ENCODE measurements at places on chromosomes 6 and 20.
A peak's percentile ranks its signal among the peaks of the same experiment; 100 is the strongest.

GRCh38 chr20:7893014-7893730, 47.1 kb downstream of the HAO1 start:
- DNase-seq, result no peak

- DNase-seq, result no peak
Observed at GRCh38 chr6:109510358-109510757, 27.3 kb upstream of the ZBTB24 start.

DNA sequence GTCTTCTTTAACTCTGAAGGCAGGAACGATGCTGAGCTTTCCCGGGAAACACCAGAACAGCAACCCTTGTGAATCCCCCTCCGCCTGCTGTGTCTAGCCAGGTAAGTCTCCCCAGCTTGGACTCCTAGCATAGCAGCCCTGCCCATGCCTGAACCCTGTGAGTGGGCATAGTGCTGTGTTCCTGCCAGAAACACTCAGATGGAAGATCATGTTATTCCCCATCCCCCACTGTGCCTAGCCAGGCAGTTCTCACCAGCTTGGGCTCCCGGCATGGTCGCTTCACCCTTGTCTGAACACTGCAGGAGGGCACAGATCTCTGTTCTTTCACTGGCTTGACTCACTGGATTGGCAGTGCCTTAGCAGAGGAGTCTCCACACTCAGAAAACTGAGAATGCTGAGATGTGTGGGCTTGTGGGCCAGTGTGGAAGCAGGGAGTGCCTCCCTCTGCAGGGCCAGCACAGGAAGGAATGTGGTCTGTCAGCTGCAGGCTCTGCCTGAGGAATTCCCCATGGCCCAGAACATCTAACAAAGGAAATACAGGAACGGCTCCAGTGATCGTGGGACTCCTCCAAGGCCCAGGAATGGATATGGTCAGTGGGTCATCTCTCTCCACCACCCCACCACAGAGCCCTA, 440.1 kb upstream of the ADGRB3 start:
- no peak for DNase-seq

- DNase-seq, result peak; percentile 71
Observed at GRCh38 chr6:26216886-26217713, 129.9 kb downstream of the HFE start.

GRCh38 chr6:81859884-81860283, 107.4 kb upstream of the TENT5A start:
- no peak for DNase-seq

- no peak for DNase-seq
Observed at GRCh38 chr6:135397172-135397952, 100.2 kb downstream of the AHI1 start.

- no peak for DNase-seq
Observed at GRCh38 chr6:161459008-161459615, 185.3 kb upstream of the AGPAT4 start.

DNA sequence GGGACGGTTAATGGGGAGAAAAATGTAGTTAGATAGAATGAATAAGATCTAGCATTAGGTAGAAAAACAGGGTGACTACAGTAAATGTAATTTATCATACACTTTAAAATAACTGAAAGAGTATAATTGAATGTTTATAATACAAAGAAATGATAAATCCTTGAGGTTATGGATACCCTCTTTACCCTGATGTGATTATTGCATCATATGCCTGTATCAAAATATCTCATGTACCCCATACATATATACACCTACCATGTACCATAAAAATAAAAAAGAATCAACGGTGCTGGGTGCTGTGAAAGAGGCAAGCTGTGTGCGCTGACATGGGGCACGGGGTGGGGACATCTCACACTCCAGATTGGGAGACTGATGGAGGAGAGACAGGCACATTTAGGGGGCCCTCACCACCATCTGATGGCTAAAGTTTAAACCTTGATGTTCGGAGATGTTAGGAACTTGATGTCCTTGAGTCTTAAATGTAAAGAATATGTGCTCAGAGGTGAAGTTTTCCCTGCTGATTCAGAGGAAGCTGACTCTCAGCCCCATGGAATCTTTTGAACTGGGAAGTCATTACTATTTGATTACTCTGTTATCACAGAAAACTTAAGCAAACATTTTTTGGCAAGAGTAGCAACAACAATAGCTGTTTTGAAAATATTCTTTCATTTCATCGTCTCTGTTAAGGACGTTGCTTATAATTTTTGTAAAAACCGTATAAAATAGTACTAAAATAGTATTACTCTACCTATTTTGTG, 26.4 kb upstream of the RFPL4B start:
- DNase-seq, result no peak

DNA sequence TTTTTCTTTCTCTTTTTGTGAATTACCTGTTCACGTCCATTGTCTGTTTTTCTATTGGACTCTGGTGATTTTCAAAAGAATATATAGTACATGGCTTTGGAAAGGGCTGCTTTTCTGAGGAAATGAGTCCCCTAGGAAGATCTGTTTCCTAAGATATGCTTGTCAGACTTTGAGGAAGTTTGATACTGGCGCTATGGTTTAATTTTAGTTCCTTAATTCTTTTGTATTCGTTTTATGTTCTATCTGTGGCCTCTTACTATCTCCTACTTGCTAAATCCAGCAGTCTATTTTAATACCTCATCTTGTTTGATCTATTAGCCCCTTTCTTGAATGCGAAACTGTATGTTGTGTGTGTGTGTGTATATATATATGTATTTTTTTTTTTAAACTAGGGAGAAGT, 101.9 kb downstream of the LIN28B start:
- DNase-seq, result no peak

GRCh38 chr6:137496368-137496767, 2.2 kb upstream of the OLIG3 start:
- no peak for DNase-seq

GRCh38 chr6:35491558-35492257, 5.2 kb downstream of the TEAD3 start:
- no peak for DNase-seq

- DNase-seq, result no peak
Observed at GRCh38 chr20:53658973-53659372, 65.3 kb upstream of the ZNF217 start.

GRCh38 chr20:20897145-20897544, 184.7 kb upstream of the RALGAPA2 start:
- DNase-seq, result no peak

- no peak for DNase-seq
Observed at GRCh38 chr20:5890773-5891441, 59.4 kb downstream of the TRMT6 start.

DNA sequence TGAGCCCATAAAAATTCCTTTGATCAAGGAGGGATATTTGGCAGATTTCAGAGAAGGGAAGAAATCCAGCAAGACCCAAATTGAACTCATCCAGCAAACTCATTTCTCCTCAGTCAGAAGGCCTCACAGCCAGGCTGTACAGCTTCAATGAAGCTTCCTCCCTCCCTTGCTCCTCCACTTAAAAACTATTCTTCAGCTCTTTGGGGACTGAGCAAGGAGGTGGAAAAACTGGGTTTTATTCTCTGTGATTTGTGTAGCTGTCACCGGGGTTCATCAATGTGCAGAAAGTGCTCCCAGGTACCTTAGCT, 158.7 kb upstream of the ZNF184 start:
- no peak for DNase-seq

DNA sequence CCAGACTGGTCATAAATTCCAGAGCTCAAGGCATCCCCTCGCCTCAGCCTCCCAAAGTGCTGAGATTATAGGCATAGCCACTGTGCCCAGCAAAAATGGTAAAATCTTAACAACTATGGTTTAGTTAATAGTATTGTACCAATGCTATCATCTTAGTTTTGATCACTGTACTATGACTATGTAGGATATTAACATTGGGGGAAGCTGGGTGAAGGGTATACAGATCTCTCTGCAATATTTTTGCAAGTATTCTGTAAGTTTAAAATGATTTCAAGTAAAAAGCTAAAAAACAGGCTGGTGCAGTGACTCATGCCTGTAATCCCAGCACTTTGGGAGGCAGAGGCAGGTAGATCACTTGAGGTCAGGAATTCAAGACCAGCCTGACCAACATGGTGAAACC, 7.8 kb downstream of the PIGU start:
- DNase-seq, result no peak

GRCh38 chr6:132461958-132462357, 51.0 kb downstream of the STX7 start:
- DNase-seq, result no peak

DNA sequence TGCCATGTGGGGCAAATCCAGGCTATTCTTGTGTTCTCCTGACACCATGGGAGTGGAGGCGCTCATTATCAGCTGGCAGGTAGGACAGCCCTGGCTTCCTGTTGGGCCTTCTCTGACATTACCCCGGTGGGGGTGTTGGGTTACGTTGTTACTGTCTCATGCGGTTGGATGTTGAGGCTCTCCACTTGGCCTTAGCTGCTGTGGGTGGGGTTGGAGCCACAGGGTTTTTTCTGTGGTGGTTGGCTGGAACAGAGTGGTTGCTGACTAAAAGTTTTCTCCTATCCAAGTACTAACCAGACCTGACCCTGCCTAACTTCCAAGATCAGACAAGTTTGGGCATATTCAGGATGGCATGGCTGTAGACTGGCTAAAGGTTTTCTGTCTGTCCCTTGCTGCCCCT, 20.2 kb downstream of the RIPK1 start:
- DNase-seq, result no peak

DNA sequence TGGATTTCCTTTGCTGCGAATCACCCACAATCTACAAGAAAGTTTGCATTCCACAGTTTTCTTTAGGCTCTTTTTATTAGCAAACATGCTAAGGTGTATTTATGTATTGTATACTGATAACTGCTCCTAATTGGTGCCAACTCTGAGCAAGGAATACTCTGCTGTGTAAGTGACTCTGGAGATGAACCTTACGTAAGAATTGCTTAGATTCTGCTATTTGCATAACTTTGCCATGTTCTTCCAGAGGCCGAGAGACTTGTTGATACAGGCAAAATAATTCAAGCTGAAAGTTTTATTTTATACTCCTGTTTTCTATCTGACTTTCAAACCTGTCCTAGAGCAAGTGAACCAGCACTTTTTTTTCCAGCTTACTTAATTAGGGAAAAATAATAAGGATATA, 461.3 kb downstream of the GJA1 start:
- DNase-seq, result no peak

DNA sequence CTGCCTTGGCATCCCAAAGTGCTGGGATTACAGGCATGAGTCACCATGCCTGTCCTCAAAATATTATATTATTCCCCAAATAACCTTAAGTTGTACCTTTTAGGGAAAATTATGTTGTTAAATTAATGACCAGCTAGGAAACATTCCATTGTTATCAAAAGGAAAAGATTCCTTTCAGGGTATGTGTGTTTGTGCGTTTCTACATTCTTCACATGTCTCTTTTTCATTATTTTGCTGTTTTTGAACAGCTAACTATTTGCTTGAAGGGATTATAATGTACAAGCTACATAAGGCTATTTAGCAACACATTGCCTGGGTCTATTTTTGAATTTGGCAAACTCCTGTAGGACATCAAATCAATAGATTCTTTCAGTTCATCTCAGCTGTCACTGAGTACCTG, 57.1 kb downstream of the GJA1 start:
- no peak for DNase-seq

DNA sequence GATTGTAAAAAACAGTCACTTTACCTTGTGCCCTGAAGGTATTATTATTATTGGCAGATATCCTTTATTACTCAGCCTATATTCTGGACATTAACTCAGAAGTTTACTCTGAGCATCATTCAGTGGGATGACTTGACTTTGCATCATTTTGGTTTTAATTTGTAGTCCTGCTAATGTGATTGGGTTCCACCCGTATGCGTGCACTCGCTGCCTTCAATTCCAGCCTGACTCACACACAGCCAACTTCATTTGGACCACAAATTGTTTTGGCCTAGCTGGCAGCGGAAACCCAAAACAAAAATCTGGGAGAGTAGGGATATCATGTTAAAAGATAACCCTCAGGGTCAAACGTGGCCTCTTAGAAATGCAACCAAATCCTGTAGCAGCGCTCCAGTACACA, 704.4 kb upstream of the SLC35B3 start:
- peak; percentile 20 for DNase-seq

- DNase-seq, result no peak
Observed at GRCh38 chr6:21151119-21151518, 442.4 kb upstream of the SOX4 start.

- no peak for DNase-seq
Observed at GRCh38 chr6:159163901-159164370, 5.3 kb upstream of the FNDC1 start.

DNA sequence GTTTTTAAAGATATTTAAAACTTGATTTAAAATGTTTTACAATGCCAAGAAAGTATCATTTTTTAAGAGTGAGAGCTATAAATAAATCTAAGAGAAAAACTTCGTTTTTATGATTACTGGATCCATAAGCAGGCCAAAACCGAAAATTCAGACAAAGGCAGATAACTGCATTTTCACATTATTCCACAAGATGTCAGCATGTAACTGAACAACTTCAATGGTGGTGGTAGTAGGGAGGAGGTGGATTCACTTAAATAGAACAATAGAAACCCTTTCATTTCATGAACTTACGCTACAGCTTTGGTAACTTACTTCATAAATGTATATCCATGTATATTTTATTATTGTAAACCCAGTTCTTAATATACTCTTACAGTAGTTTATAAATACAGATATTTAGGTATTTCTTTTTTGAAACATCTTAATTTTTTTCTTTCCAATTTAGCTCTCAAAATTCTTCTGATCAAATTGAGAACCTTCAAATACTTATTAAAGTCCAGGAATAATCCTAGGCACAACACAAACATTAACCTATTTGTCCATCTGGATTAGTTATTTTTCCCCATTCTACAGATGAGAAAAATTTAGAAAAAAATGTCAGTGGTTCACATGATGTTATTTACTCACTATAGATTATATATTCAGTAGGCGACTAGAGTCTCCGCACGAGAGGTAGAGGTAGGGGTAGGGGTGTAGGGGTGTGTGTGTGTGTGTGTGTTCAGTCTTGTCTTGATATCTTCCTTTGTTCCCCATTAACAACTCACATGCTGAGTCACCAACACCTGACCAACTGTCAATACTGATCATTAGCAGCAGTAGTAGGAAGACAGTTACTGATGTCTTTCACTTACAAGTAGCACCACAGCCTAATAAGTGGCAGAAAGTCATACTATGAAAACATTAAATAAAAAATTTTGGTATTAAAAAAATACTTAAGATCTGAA, 111.5 kb downstream of the ARHGAP18 start:
- DNase-seq, result peak; percentile 32

- DNase-seq, result no peak
Observed at GRCh38 chr20:58905236-58905635, 52.7 kb downstream of the GNAS start.

- DNase-seq, result peak; percentile 23
Observed at GRCh38 chr6:5422321-5422915, 161.1 kb downstream of the FARS2 start.

All from cerebellum (tissue), 4 donors.